ENCODE measurements at places on chromosomes 1 and 21.

GRCh38 chr1:55213151-55213884, 1.8 kb downstream of the USP24 start:
- no peak for DNase-seq

- no peak for DNase-seq
Measured at GRCh38 chr1:213987422-213987926, 299 bp upstream of the PROX1 start.

DNA sequence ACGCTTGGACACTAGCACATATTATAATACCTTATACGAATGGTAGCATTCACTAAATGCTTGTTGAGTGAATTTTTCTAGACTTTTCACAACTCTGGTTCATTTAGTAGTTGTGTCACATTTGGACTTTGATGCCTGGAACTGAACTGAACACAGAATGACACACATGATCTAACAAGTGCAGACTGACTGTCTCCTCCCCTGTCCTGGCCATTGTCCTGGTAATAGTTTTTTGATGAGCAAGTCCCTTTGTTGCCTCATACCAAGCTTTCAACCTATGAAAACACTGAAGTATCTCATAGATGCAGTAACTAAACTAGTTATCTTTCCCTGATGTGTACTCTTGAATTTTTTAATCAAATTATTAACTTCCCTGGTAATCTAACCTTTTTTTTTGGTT, 66.4 kb downstream of the LRRC8D start:
- no peak for DNase-seq

DNA sequence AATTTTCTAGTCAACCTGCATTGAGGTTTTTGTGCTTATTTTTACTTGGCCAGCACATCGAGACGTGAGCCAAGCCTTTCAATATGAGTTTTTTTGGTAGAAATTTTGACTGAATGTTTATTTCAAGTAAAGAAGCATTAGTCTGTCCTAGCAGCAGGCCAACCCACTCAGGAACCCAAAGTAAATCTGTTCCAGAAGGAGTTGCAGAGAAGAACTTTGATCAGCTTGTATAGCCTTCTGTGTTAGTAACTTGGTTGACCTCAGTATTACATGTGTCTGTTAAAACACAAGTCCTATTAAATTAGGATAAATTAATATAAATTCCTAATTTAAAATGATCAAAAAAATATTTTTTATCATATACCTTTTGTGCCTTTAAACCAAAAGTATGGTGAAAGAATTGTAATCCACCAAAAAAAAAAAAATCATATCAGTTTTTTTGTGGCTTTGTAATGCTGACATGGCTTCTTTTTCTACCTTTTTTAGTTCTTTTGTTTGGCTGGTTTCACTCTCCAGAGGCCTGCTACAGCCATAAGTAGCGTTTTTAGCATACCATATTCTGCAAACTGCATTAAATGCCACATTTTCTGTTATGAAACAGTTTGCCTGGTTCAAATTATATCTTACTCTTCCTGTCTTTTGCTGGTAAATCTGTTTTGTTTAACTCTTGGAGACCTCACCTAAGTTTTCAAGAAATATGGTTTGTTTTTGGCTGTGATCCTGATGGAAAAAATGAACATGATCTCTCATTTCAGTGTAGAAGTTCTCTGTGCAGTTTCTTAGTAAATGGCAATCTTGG, 39.5 kb downstream of the ATF6 start:
- DNase-seq, result no peak

DNA sequence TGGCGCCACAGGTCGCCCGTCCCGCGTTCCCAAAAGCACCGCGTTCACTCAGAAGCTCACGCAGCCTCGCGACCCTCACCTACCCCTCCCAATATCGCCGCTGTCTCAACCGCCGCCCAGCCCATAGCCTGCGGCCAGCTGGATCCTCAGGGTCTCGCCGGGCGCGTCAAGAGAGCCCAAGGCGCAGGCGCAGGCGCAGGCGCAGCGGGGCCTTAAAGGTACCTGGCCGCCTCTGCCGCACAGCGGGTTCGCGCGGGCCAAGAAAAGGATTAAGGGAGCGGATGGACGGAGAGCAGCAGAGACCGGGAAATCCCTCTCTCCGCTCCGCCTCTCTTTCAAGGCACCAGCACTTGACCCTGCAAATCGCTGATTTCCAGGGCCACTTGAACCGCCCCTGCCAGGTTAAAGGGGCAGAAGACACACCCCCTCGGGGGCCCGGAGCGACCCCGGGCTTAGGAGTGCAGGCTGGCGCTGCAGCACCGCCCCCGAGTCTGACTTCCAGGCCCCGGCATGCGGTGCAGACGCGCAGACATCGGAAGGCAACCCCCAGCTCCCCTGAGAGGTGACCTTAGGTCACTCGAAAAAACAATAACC, at the start of gene NBPF20:
Gene NBPF20 (minus strand): TSS at position 168 of the 594 bp plus-strand sequence. CDS start 20,331 bp downstream, outside the sequence.
- DNase-seq, result peak; percentile 77

DNA sequence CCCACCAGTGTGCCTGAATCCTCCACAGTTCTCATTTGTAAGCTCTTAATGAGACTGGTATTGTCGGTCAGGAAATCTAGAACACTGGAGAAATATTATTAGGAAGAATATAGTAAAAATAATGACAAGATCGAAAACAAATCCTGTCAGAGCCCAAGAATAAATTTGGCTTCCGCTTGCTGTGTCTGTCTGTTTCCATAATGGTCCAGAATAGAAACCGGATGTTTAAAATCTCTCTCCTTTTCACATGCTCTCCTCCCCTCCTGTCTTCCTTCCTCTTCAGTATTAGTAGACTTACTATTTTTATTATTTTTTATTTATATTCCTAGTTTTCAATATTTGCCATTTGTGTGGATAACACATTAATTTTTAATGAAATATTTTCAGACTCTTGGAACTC, 187.7 kb downstream of the SDCCAG8 start:
- no peak for DNase-seq

DNA sequence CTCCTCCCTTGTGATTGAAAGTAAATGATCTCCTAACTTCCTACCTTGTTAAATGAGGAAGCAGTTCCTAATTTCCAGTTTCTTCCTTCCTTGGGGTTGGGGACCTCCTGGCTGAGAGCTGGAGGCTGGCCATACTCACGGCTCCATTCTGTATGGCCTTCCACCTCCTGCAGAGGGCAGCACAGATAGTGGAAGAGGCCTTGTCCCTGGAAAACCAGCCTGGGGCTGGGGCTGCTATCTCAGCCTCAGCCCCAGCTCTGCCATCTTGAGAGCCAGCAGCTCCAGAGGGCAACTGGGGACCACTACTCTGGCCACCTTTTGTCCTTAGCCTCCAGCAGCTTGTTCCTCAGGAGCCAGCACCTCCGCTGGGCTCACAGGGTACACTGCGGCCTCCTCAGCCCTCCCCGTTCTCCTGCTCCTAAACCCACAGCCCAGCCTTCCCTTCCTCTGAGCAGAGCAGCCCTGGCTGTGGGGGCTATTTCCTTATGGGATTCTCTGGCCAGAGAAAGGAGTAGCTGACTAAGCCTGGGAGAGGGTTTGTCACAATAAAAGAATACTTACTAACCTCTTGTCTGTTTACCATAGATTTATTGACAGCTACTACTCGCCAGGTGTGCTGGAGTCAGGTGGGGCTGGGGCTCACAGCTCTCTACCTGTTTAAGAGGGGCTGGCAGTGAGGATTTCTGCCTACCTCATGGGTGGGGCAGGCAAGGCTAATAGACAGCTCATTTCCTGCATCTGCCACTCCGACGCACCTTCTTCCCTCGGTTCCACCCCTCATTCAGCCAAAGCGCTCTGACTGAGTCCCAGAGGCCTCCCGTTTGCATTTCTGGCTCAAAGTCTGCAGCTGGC, 6.3 kb downstream of the TMEM234 start:
- peak; percentile 65 for DNase-seq

DNA sequence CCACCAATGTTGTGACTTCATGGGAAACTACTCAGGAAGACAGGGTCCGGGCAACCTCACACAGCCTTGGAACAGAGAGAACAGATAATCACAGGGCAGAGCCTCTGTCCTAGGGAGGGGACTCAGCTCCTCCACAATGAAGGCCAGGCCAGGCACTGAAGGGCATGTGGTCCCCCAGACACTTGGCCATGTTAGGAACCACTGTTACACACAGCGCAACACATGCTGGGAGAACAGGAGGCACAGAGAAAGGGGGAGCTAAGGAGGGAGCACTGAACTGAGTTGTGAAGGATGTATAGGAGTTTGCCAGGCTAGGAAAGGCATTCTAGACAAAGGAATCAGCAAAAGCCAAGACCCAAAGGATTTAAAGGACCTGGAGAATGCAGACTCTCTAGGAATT, 127.6 kb downstream of the DMRTB1 start:
- no peak for DNase-seq

DNA sequence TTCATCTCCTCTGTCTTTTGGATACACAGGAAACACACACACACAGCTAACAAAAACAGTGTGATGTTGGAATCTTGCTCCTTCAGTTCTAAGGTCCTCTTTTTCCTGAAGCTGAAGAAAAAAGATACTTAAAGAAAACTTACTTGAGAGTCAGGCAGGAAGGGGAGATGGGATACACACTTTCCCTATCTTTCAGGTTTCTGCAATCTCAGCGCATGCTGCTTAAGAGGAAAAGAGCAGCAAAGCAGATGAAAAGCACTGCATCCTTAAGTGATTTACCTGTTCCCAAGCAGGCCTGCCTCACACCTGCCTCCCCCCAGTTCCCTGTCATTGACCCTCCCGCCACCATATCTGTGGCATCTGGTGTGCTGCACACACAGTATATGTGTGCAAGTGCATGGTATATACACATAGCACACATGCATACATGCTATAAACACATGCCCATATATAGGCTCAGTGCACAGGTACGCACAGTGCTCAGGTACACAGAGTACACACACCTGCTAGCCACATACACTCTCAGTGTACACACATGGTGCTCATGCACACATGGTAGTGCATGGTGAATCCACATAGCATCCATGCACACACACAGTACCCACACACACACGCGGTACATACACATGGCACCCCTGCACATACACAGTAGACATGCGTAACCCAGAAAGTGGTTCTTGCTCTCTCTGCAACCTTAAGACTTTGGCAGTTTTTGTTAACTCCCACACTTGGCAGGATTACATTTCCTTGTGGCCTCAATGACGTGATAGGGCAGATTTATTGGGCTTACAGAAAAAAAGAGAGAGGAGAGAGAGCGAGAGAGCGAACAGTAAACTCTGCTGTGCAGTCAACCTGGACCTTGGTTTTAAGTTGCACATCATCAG, 166.9 kb downstream of the TOMM20 start:
- no peak for DNase-seq

DNA sequence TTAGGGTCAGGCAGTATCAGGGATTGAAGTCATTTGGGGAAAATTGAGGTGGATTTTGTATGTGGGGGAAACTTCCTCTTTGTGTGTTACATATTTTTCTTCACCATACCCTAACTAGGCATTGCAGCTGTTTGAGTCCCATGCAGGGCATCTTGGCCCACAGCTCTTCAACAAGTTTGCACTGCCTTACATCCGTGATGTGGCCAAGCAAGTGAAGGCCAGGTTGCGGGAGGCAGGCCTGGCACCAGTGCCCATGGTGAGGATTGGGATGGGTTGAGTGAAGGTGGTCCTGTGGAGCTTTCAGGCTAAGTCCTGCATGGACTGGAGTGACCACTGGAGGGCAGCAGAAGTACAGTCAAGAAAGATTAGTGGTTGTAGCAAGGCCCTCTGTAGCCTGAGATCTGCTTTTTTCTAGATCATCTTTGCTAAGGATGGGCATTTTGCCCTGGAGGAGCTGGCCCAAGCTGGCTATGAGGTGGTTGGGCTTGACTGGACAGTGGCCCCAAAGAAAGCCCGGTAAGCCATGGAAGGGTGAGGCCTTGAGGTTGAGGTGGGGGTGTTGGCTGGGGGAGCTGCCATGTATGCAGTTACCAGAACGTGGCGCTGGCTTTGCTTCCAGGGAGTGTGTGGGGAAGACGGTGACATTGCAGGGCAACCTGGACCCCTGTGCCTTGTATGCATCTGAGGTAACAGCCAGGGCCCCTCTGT, 2.4 kb downstream of the UROD start:
- peak; percentile 78 for DNase-seq

DNA sequence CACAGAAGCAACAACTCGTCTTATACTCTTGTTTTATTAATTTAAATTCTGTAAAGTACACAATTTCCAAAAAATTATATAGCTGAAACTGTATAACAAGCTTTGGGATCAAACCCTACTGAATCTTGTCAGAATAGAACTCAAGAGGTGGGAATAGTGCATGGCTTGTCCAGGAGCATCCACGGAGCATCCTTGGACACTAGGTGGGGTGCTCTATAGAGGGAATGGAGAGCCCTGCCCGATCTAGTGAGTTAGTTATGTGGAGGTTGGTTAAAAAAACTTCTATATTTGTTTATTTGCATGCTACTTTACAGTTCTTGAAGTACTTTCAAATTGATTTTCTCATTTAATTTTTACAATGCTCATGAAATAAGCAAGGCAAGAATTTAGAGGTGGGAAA, 28.3 kb downstream of the ROR1 start:
- DNase-seq, result no peak

- no peak for DNase-seq
Measured at GRCh38 chr1:2004856-2005255, 1.3 kb upstream of the CFAP74 start.

GRCh38 chr1:116833718-116834117, 76.0 kb upstream of the PTGFRN start:
- DNase-seq, result no peak

GRCh38 chr1:2226525-2227345, 1.4 kb upstream of the SKI start:
- DNase-seq, result no peak

DNA sequence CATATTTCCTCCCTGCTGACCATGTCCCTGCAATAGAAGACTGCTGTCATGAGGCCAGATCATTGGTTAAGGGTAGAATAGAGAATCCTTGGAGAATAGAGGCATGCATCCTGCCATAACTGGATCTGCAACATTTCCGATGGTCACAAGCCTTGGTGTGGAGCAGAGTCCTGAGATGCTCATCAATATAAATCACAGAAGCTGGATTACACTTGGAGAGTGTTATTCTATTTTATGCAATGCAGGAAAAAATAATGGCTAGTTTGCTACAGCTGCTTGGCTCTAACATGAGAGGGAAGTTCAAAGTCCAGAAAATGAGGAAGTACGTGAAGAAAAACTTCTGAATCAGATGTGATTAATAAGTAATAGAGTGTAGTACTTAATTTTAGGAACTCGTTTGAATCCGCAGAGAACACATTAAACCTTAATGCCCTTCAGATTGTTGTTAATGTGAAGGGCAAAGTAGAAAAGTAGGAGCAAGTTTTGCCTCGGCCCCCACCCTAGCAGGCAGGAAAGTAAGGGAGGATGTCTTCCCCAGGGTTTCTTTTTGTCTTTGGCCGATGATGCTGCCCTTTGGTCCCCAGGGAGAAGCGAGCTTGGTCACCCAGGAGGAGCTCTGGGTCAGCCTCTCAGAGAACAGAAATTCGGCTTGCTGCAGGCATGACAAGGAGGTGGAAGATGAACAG, 59.5 kb downstream of the KCNK1 start:
- no peak for DNase-seq
